GM12865 (cell line): ENCODE measurements at places on chromosomes 11 and 22.

DNA sequence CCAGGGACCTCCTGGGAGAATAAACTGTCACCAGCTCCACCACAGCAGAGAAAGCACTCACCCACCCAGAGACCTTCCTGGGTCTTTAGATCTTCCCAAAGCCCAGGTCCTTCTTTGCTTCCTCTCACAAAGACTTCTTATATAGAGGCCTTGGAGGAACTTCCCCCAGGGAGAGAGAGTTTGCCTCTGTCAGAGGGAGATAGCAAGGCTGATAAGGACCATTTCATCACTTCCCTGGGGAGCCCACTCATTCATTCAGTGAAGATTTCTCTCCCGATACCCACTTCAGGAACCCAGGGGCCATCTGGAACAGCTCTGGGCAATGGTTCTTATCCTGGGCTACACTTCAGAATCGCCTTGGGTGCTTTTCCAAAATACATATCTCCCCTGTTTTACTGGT lies at the start of gene PRG2:
Gene PRG2 (minus strand): TSS at position 116 of the 400 bp plus-strand sequence. CDS start 706 bp downstream, outside the sequence.
- no peak for DNase-seq

DNA sequence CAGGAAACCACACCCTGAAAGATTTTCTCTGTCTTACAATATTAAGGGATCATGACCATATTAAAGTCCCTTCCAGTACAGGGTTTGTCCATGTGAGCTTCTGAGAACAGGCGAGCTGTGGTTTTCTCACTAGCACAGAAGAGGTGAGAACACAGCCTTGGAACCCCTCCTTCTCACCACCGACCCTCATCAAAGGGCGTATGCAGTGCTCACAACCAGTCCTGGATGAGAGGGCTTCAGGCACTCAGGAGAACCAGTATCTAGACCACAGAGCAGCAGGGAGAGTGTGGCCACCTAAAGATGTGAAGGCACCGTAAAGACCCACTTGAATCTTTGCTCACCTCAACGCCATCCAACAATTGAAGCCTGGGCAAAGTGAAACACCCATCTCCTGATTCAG lies 397.0 kb downstream of the ETS1 start:
- DNase-seq: no peak

GRCh38 chr11:13713982-13714381 lies 45.5 kb downstream of the FAR1 start:
- DNase-seq: no peak

DNA sequence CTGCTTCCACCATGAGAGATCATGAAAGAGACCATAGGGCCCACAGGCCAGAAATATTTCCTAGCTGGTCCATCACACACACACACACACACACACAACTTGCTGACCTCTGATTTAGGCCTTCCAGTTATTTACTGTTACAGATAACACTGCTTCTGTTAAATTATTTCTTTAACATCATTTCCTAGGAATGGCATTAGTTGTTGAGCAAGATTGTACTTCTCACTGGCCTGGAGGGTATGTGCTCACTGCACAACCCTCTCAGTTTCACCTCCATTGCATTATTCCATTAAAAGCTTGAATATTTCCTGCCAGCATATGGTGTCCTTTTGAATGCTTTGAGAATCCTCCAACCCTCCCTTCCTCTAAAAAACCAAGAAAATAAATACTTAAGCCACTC lies 104.4 kb downstream of the MICAL2 start:
- no peak for DNase-seq

DNA sequence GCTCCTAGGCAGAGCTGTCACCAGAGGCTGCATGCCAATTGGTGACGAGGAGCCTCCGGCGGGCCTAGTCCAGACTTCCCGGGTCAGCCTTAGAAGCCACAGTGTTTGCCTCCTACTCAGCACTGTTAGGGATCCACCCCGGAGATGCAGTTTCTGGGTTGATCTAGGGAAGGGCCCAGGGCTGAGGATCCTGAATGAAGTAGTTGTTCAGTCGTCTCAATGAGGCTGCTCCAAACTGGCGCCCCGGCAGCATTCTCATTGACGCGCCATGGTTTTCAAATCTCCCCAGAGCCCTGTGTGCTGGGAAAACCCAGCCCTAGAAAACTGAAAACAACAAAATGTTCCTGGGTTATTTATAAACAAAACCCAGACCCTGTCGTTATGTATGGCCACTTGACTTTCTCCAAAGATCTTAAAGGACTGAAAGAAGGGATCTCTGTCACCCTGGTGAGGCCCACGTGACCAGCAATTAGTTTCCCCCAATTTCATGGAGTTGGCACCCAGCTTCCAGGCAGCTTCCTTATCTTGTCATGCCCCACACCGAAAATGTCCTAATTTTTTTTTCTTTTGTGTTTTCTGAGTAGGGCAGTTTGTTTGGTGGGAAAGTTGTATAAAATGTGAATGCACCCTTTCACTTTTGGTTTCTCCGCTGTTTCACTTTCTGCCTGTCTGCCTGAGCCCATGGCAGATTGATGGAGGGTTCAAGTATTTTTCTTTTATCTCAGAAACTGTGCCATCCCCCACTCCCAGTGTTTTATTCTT lies 2.0 kb upstream of the EHD1 start:
- DNase-seq: peak; percentile 64
